Smooth muscle cell of the pulmonary artery (primary cell): ENCODE measurements at places on chromosomes 1 and 21. TPM values are rescaled to one million over a fixed set of nuclear protein-coding genes. Genes with fewer than 3 reads are reported as not detected.

The ST6GALNAC5 gene
- total RNA-seq = 0.83 and 4.8 TPM in 2 replicates

The OLFML3 gene
- total RNA-seq = 24.8 and 36.4 TPM in 2 replicates

The ELAPOR1 gene
- 0.39 and 0.59 TPM in 2 replicates for total RNA-seq

The UBE2U gene
- total RNA-seq = not detected in 2 replicates

The TRPM2 gene
- under 0.01 TPM in 1 of 2 replicates, not detected in the other for total RNA-seq

The DIO1 gene
- not detected in 2 replicates for total RNA-seq

The S100A6 gene
- 822 and 1,175 TPM in 2 replicates for total RNA-seq

The CRYBG2 gene
- total RNA-seq = not detected in 2 replicates

The CLIC6 gene
- total RNA-seq = not detected in 2 replicates

The SSBP3 gene
- total RNA-seq = 10.5 and 10.9 TPM in 2 replicates

The C1QA gene
- total RNA-seq = not detected in 2 replicates

The OR2L2 gene
- total RNA-seq = not detected in 2 replicates

The CLCA1 gene
- not detected in 2 replicates for total RNA-seq

The ALX3 gene
- total RNA-seq = not detected in 2 replicates

The PGD gene
- 78.5 and 156 TPM in 2 replicates for total RNA-seq
